ENCODE measurements at places on chromosomes 4 and X.

DNA sequence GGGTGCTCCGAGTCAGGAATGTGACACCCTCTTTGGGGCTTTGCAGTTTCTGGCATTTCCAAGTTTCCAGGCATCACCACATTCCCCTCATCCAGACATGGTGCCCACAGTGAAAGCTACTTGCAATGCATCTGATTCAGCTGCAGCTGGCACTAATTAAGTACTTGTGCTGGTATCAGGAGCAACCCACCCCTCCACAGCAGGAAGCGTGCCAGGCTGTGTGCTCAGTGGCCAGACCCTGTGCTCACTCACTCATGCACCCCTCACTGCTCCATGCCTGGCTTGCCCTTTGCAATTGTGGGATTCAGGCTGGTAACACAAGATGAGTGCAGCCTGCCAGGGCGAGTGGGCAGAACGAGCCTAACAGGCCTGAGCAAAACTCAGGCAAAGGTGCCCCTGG lies 271.2 kb downstream of the EPHA5 start:
- no peak for DNase-seq

GRCh38 chr4:148203056-148203898 lies 238.9 kb downstream of the NR3C2 start:
- DNase-seq = no peak

DNA sequence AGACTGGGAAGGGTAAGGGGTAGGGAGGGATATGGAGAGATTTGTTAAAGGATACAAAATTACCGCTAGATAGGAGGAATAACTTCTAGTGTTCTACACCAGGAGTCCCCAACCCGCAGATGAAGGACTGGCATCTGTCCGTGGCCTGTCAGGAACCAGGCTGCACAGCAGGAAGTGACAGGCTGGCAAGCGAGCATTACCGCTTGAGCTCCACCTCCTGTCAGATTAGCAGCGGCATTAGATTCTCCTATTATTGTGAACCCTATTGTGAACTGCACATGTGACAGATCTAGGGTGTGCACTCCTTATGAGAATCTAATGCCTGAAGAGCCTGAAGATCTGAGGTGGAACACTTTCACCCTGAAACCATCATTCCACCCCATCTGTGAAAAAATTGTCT lies 27.9 kb upstream of the BBS7 start:
- DNase-seq = no peak

- no peak for DNase-seq
These were observed 177.8 kb downstream of the NPFFR2 start for GRCh38 chr4:72209600-72209999.

- no peak for DNase-seq
These were observed 18.6 kb upstream of the SAT1 start for GRCh38 chrX:23764188-23764984.

DNA sequence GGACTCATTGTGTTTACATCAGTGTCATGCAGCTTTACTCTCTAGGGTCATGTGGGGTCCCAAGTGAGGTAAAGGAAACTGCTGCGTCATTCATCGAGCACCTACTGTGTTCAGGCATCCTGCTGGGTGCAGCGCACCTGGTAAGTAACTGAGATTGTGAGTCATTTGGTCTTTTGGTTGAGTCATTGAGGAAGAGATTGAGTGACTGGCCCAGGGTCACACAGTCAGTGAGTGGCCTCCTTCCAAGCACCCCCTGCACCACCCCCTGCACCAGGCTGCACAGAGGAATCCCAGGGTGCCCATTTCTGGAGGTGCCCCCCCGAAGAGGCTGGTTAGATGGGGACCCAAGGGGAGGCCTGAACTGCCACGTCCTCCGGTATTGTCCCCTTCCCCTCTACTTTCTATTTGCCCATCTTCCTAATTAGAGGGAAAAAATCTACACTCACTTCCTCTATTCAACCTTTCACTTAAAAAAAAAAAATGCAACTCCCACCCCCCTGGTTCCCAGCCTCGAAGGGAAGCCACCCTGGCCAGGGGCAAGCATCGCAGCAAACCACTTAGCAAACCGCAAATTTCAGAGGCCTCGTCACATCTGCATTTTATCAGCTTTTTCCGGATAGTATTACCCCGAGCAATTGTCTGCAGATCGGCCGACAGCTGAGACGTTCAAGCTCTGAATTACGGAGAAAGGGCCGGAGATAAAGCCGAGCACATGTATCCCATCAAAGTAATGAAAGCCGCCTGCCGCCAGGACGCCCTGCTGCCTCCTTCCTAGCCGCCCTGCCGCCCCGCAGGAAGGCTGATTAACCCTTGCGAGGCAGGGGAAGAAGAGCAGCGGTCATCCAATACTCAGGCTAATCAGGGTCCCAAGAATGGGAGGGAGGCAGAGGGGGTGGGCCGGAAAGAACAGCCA lies 96.3 kb upstream of the MSX1 start:
- DNase-seq = no peak

GRCh38 chr4:41154010-41154813 lies 60.1 kb downstream of the APBB2 start:
- DNase-seq = no peak

DNA sequence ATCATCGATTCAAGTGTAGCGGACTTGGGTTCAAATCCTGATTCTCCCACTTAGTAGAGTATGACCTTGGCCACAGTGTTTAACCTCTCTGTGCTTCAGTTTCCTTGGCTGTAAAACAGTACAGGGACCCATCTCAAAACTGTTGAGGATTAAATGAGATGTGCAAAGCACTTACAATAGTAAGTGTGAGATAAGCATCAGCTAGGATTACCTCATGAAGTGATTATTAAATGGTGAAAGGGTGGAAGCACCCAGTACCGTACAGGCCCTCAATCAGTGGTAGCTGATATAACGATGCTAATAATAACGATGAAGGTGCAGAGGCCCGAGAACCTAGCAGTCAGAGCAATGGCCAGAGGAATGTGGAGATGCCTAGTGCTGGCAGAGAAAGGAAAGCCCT lies 45.1 kb downstream of the PRPS1 start:
- no peak for DNase-seq

- DNase-seq = no peak
These were observed 50.7 kb upstream of the MID1IP1 start for GRCh38 chrX:38750551-38750950.

- DNase-seq = no peak
These were observed 34.3 kb downstream of the CD99L2 start for GRCh38 chrX:150864127-150864526.

DNA sequence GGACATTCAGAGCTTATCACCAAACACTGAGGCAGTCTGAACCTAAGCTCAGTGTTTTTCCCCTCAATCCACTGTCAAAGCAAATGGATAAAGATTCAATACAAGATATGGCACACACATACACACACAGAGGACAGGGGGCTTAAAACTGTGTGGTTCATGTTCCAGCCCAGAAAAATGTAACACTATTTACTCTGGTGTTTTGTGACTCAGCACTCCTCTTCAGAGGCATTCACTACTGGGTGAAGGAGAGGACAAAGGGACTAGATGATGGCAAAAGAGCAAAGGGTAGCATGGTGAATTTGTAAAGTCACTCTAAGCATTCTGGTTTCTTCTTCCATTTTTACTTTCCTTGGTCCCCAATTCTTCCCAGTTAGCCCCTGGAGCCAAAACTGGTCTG lies 120.3 kb downstream of the ARHGEF9 start:
- no peak for DNase-seq

DNA sequence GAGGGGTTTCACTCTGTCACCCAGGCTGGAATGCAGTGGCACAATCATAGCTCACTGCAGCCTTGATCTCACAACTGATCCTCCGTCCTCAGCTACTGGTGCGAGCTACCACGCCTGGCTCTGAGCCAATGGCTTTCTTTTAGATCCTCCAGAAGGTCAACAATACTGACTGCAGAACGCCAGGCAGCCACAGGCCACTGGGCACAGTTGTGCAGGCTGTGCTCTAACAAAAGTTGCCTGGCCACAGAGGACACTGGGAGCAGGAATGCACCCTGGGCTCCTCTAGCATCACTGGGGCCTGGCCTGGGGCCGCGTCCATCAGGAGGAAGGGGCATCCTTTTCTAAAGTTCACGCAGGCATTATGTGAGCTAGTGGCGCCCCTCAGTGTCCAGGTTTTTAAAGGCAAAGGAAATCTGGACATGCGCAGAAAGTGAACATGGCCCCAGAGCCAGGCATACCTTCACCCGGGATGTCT lies 14.9 kb upstream of the PORCN start:
- no peak for DNase-seq

- DNase-seq = no peak
These were observed 336.2 kb downstream of the SLC7A11 start for GRCh38 chr4:137905930-137906329.

Measured in stimulated activated CD4-positive, alpha-beta T cell treated with anti-CD3 and anti-CD28 coated beads, Interleukin-1b, Interleukin-23, amount 100 ng/mL, for 1 hour (primary cell).